B cell (primary cell): ENCODE measurements at places on chromosomes 2 and 18. TPM values are rescaled to one million over a fixed set of nuclear protein-coding genes. Genes with fewer than 3 reads are reported as not detected.

GRCh38 chr2:48235076-48235475 lies 294.9 kb upstream of the STON1 start:
- no peak for DNase-seq
- H3K36me3 ChIP-seq: no peaks in the 10 kb centered on the region
- H3K4me3 ChIP-seq: no peak overlapping the region
- no peak overlapping the region for H3K27ac ChIP-seq
- H3K27me3 ChIP-seq: no peaks in the 10 kb centered on the region
- no peaks in the 10 kb centered on the region for H3K4me1 ChIP-seq

- H3K27ac ChIP-seq: no peak overlapping the region
- H3K27me3 ChIP-seq: no peaks in the 10 kb centered on the region
- no peaks in the 10 kb centered on the region for H3K36me3 ChIP-seq
- no peak for DNase-seq
Observed at GRCh38 chr2:202450785-202451184, 74.7 kb downstream of the BMPR2 start.

GRCh38 chr2:241905716-241906377 lies 36.3 kb downstream of the RTP5 start:
- DNase-seq: no peak
- H3K36me3 ChIP-seq: no peaks in the 10 kb centered on the region
- H3K4me1 ChIP-seq: no peaks in the 10 kb centered on the region
- H3K4me3 ChIP-seq: no peak overlapping the region
- H3K27ac ChIP-seq: no peak overlapping the region

DNA sequence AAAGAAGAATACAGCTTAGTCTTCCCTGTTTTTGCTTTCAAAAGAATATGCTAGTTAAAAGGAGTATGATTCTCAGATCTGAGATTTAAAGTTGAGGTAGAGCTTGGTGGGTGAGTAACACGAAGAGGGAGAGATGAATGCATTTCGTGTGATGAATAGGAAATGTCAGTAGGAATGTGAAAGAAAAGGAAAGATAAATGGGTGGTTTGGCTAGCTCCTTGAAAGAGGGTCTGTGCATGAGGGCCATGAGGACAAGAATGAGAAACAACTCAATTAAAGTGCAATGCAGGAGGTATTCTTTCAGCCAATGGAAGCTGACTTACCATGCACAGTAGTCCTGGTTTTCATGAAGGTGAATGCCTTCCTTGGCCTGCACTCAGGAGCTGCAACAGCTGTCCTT lies 248.2 kb downstream of the HNMT start:
- no peaks in the 10 kb centered on the region for H3K27me3 ChIP-seq
- no peaks in the 10 kb centered on the region for H3K4me1 ChIP-seq
- no peak overlapping the region for H3K27ac ChIP-seq
- DNase-seq: no peak

DNA sequence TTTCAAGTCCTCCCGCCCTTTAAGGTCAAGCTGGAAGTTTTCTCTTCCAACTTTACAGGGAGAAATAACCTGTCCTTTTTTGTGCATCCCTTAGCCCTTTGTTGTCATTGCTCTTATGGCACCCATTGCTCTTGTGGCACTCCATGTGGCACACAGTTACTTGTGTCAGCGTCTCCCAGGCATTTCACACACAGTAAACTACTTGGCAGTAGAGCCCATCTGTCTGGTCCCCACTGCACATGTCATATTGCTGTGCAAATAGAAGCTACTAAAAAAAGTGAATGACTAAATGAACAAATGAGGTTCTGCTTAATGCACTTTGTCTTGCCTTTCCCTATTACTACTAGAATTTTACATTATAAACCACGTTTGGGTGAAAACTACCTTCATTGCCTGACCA lies 149.3 kb downstream of the EML6 start:
- H3K4me1 ChIP-seq: peaks cover 1% of the 10 kb centered on the region

- H3K36me3 ChIP-seq: no peaks in the 10 kb centered on the region
- peaks cover 13% of the 10 kb centered on the region for H3K4me1 ChIP-seq
- H3K27ac ChIP-seq: no peak overlapping the region
- DNase-seq: no peak
- H3K4me3 ChIP-seq: no peak overlapping the region
Observed at GRCh38 chr2:26179446-26179913, 6.6 kb downstream of the GAREM2 start.

INHBB gene
- polyA plus RNA-seq: 0.03 and 0.04 TPM in 2 replicates

UGT1A4 gene
- not detected in 2 replicates for polyA plus RNA-seq
